ENCODE measurements at places on chromosomes 1 and 21. TPM values are rescaled to one million over a fixed set of nuclear protein-coding genes. Genes with fewer than 3 reads are reported as not detected.
A peak's percentile ranks its signal among the peaks of the same experiment; 100 is the strongest.

TARBP1 gene
- 30.6 TPM for total RNA-seq

ATP6V1G3 gene
- total RNA-seq: not detected

GRIK3 gene
- 0.99 TPM for total RNA-seq

AADACL4 gene
- not detected for total RNA-seq

HMGCS2 gene
- 6.0 TPM for total RNA-seq

ERICH3 gene
- total RNA-seq: under 0.01 TPM

SEC16B gene
- total RNA-seq: 37.6 TPM

TNFRSF8 gene
- total RNA-seq: not detected

MYOG gene
- total RNA-seq: not detected

SAMD13 gene
- total RNA-seq: 1.3 TPM

E2F2 gene
- total RNA-seq: not detected

GRCh38 chr1:214917081-214917635, 165.4 kb upstream of the KCNK2 start:
- no peak overlapping the region for H3K27ac ChIP-seq
- no peak for DNase-seq
- H3K4me1 ChIP-seq: no peaks in the 10 kb centered on the region
- no peak overlapping the region for H3K4me3 ChIP-seq
- no peaks in the 10 kb centered on the region for H3K27me3 ChIP-seq

- H3K27me3 ChIP-seq: no peaks in the 10 kb centered on the region
- no peaks in the 10 kb centered on the region for H3K36me3 ChIP-seq
- no peaks in the 10 kb centered on the region for H3K4me1 ChIP-seq
These were observed 459.2 kb upstream of the PKN2 start for GRCh38 chr1:88224906-88225305.

DNA sequence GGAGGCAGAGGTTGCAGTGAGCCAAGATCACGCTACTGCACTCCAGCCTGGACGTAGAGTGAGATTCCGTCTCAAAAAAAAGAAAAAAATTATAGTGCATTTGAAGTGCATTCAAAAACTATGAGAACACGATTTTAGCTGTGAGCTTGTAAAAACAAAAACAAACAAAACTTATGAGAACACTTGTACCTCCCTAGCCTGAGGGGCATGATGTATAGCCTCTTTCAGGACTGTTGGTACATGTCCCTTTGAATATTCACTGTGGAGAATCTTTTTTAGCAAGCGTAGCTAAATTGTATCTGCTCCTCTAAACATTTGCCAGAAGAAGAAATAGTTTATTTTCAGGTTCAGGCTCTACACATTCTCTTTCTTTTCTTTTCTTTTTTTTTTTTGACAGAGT, 9.5 kb upstream of the DEGS1 start:
- no peaks in the 10 kb centered on the region for H3K36me3 ChIP-seq
- DNase-seq: no peak
- no peaks in the 10 kb centered on the region for H3K27me3 ChIP-seq

- H3K4me1 ChIP-seq: peaks cover 7% of the 10 kb centered on the region
- no peak overlapping the region for H3K4me3 ChIP-seq
- H3K27me3 ChIP-seq: no peaks in the 10 kb centered on the region
- no peak for DNase-seq
These were observed 7.0 kb downstream of the DIP2A start for GRCh38 chr21:46465651-46466050.

DNA sequence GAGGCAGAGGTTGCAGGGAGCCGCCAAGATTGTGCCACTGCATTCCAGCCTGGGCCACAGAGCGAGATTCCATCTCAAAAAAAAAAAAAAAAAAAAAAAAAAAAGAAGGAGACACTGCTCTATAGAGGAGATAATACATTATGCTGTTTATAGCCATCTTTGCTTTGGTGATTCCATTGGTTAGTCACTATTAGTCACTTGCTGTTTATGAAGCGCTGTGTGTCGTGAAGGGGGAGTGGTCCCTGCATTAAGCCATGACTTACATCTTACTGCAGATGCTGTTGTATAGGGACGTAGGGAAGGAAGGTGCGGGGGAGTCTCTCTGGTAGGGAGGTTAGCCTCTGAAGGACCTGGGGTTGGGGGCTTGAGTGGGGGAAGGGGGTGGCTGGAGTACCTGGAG, 48.3 kb downstream of the HUNK start:
- peaks cover 26% of the 10 kb centered on the region for H3K4me1 ChIP-seq
- H3K36me3 ChIP-seq: peaks cover 3% of the 10 kb centered on the region
- no peak overlapping the region for H3K4me3 ChIP-seq
- H3K27ac ChIP-seq: no peak overlapping the region

GRCh38 chr1:8239306-8240023, 78.4 kb upstream of the SLC45A1 start:
- H3K27ac ChIP-seq: no peak overlapping the region
- no peaks in the 10 kb centered on the region for H3K27me3 ChIP-seq
- no peak for DNase-seq
- H3K4me3 ChIP-seq: no peak overlapping the region

GRCh38 chr1:27940297-27940696, 5.5 kb downstream of the SMPDL3B start:
- H3K4me3 ChIP-seq: no peak overlapping the region
- H3K4me1 ChIP-seq: peaks cover 9% of the 10 kb centered on the region
- H3K27me3 ChIP-seq: no peaks in the 10 kb centered on the region
- no peak for DNase-seq
- H3K27ac ChIP-seq: no peak overlapping the region
- no peaks in the 10 kb centered on the region for H3K36me3 ChIP-seq

- H3K27ac ChIP-seq: peak within 1 kb of the TSS; percentile 70
- no peaks in the 10 kb centered on the region for H3K36me3 ChIP-seq
These were observed at the start of gene ARHGEF10L for GRCh38 chr1:17539477-17540254. TSS of gene ARHGEF10L (plus strand) at chr1:17539698. CDS start at chr1:17580596, 40,898 bp downstream.

DNA sequence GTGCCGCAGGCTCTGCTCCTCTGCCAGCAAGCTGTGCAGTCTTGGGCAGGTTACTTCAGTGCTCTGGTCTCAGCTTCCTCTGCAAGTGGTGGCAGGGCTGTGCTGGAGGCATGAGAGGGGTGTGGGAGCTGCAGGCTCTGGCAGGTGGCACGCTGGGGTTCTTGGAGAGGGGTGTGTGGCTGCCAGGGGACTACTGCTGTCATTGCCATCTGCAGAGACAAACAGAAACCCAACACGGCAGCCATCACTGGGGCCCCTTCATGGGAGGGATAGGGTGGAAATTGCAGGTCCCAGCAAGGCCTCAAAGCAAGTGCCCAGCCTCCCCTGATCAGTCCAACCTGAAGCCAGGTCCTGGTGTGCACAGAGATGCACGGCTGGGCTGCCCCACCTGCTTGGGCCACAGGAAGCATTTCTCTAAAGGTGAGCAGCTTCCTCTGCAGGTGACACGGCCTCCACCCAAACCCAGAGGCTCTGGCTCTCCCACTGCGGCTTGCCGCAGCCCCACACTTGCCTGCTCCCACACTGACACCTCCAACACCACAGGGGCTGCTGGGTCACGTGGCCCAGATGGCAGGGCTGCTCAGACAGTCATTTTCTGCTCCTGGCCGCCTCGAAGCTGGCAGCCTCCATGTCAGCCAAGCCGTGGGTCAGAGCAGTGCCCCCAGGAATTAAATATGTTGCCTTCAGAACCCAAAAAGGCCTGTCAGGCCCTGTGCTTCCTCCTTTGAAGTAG, 4.1 kb upstream of the COL6A2 start:
- H3K36me3 ChIP-seq: no peaks in the 10 kb centered on the region
- no peak overlapping the region for H3K4me3 ChIP-seq
- peaks cover 14% of the 10 kb centered on the region for H3K4me1 ChIP-seq
- no peak overlapping the region for H3K27ac ChIP-seq

- peak overlapping the region; percentile 25 for H3K27ac ChIP-seq
- H3K36me3 ChIP-seq: no peaks in the 10 kb centered on the region
- no peaks in the 10 kb centered on the region for H3K4me1 ChIP-seq
- H3K4me3 ChIP-seq: no peak overlapping the region
- H3K27me3 ChIP-seq: no peaks in the 10 kb centered on the region
These were observed 22.9 kb downstream of the SAMSN1 start for GRCh38 chr21:14523234-14523633.

DNA sequence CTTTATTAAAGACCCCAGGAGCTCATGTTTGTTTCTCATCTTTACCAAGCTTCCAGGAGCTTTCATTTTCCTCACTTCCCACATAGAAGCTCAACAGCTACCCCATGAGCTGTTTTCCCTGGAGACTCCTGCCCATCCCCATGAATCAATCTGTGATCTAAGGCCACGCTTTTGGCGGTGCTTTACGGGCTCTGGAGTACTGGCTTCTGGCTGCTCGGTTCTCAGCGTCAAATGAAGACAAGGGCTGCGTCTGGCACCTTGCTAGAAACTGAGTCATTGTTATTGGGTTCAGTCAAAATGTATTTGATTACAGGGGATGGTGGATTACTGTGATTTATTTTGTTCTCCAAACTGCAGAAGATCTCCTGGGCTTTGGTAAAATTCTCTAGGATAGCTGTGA, 39.9 kb downstream of the ACP6 start:
- H3K4me1 ChIP-seq: no peaks in the 10 kb centered on the region
- no peaks in the 10 kb centered on the region for H3K36me3 ChIP-seq
- H3K27me3 ChIP-seq: no peaks in the 10 kb centered on the region
- H3K27ac ChIP-seq: no peak overlapping the region
- DNase-seq: no peak

DNA sequence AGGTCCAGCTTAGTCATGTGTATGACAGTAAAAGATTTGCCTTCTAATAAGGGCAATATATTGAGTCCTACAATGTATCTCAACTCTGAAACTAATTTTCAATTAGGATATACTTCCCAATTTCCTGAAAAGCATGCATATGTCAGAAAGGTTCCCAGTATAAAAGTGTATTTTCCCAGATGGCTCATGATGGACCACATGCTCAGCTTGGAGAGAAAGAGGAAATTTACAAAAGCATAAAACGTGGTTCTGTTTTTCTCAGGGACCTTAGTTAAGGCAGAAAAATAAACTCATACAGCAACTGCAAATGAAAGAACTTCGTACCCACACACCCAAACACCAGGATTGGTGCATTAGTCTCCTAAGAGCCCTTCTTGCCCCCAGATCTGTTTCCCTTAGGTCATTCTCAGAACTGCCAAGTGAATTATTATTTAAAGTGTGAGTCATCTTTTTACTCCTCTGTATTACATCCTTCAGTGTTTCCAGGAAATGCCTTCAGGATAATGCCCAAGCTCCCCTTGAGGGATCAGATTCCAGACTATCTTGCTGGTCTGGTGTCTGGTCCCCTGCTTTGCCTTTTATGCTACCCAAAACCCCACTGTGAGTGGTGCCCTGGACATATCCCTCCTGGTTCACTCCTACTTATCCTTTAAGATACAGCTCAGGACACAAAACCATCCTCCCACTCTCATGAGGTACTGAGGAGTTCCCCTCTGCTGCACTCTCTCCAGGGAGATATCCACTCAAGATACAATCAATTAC, 57.4 kb downstream of the SSX2IP start:
- H3K4me3 ChIP-seq: no peak overlapping the region
- no peaks in the 10 kb centered on the region for H3K4me1 ChIP-seq
- DNase-seq: no peak
- no peaks in the 10 kb centered on the region for H3K27me3 ChIP-seq
- no peaks in the 10 kb centered on the region for H3K36me3 ChIP-seq

- no peaks in the 10 kb centered on the region for H3K27me3 ChIP-seq
- no peak overlapping the region for H3K4me3 ChIP-seq
- no peak overlapping the region for H3K27ac ChIP-seq
- peaks cover 5% of the 10 kb centered on the region for H3K4me1 ChIP-seq
- DNase-seq: no peak
These were observed 175.2 kb downstream of the DSCAM start for GRCh38 chr21:40671716-40672115.

DNA sequence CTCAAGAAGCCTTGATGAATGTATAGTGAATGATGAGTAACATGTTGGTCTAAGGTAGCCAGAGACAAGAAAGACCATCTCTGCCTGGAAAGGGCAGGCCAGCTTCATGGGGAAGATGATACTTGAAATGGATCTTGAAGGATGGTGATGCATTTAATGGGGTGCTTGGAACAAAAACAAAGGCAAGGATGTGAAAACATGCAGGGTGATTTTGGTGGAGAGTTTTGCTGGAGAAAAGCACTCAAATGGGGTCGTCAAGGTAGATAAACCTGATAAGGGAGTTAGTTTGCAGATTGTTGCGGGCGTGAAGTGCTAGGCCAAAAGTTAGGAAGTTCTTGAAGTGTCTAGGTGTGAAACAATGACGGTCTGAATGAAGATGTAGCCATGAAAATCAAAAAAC, 205.4 kb downstream of the HLX start:
- no peak overlapping the region for H3K4me3 ChIP-seq
- no peaks in the 10 kb centered on the region for H3K27me3 ChIP-seq
- H3K4me1 ChIP-seq: peaks cover 4% of the 10 kb centered on the region
- H3K27ac ChIP-seq: no peak overlapping the region

DNA sequence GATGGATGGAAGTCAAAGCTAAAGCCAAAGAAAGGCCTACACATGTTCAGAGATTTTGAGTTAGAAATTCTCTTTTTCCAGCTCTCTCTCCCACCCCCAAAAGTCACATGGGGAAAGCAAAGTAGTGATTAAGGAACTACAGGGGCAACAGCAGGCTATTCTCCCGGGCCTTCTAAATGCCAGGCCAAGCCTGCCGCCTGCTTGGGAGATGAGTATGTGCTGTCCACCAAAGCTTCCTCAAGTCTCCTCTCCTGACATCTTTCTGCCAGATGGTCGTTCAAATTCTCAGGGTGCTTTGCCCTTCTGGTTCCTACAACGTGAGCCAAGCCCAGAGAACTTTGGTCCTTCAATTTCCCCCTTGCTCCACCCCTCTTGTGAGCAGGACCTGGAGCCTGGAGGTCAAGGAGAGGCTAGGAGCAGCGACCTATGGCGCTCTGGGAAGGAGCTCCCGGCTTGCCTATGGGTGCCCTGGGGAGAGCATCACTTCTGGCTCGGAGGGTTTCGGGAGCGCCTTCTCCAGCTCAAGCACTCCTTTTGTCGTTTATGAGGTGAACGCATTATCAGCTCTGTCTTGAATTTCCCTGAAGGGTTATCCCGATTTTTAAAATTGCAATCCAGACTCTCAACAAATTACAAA, 4.4 kb upstream of the PRRX1 start:
- no peaks in the 10 kb centered on the region for H3K36me3 ChIP-seq
- peaks cover 18% of the 10 kb centered on the region for H3K27me3 ChIP-seq
- H3K4me3 ChIP-seq: no peak overlapping the region
- H3K4me1 ChIP-seq: peaks cover 28% of the 10 kb centered on the region
- no peak overlapping the region for H3K27ac ChIP-seq

DNA sequence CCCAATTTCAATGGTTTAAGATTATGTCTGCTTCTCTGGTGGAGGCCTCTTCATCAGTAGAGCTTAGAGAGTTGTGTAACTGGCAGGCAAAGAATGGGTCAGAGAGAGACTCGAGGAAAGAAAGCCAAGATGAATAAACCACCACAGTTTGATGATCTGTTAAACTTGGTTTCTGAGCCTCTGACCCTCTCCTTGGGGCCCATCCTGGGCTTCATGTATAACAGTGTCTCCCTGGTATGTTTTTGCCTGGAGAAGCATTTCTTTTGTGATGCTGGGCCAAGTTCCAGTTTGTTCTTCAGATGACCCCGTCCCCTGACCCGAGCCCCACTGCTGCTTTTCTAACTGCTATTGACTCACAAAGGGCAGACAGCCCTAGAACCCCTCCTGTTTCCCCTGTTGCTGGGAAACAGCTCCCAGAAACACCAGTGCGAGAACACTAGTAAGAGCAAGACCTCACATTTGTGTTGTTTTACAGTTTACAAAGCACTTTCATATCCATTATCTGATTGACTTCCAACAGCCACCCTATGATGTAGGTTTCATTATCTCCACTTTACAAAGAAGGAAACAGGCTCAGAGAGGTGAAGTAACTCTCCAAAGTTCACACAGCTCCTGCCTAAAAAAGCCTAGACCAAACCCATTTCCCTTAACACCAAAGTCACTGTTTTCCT, 9.0 kb downstream of the CD2 start:
- peaks cover 4% of the 10 kb centered on the region for H3K4me1 ChIP-seq
- no peak overlapping the region for H3K27ac ChIP-seq
- H3K27me3 ChIP-seq: no peaks in the 10 kb centered on the region
- DNase-seq: no peak
- no peaks in the 10 kb centered on the region for H3K36me3 ChIP-seq
- no peak overlapping the region for H3K4me3 ChIP-seq

GRCh38 chr1:21621051-21621450, 48.1 kb downstream of the RAP1GAP start:
- H3K36me3 ChIP-seq: peaks cover 4% of the 10 kb centered on the region
- H3K27me3 ChIP-seq: no peaks in the 10 kb centered on the region
- DNase-seq: no peak
- H3K4me3 ChIP-seq: peak overlapping the region; percentile 78
